D721Med (cell line): ENCODE measurements at places on chromosomes 3 and 15.

DNA sequence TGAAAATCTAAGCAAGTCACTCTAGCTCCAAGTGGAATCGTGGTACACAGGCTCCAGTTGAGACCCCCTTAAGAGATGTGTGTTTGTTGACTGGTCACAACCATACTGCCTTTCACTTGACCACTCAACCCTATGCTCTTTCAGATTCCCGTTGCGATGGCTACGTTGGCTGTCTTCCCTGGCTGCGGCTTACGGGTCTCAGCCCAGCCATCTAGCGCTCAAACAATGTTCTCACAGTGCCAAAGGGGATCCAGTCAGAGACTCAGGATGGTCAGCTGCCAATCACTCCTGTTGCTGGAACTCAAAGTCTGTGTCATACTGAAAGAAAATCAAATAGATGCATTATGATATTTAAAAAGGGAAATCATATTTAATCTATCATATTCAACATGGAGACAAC lies 237.6 kb downstream of the ITPR1 start:
- no peak for DNase-seq

- DNase-seq = no peak
These were observed 25.9 kb downstream of the AGTR1 start for GRCh38 chr3:148723631-148724030.

DNA sequence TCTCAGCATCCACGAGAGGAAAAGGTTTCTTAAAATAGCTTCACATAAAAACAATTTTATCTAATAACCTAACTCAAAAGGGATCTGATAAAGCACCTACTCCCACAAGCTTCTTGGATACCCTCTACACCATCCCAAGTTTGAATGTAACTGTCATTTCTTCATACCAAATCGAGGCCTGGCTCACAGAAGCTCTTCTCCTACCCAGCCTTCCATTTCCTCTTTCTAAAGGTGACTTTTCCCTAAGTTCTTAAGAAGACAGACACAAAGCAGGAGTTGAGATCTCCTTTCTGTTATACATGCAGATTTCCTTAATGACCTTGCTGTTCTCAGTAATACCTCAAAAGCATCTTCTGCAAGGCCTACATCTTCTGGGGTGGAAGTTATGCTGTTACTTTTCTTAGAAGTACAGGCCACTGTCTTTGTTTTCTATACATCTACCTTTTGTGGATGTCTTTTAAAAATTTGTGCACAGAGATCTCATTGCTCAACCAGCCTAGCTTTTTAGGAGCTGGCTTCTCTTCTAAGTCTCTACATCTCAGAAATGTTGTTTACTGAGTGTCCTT lies 3.4 kb upstream of the LRRIQ4 start:
- DNase-seq = no peak

DNA sequence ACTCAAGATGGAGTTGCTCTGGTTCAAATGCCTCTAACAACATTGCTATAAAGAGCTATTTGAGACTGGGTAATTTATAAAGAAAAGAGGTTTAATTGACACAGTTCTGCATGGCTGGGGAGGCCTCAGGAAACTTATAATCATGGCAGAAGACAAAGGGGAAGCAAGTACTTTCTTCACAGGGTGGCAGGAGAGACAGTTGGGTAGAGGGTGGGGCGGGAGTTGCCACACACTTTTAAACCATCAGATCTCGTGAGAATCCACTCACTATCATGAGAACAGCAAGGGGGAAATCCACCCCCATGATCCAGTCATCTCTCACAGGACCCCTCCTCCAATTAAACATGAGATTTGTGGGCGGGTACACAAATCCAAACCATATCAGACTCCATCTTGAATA lies 30.7 kb downstream of the MAP2K5 start:
- DNase-seq = no peak

- DNase-seq = no peak
These were observed 6.4 kb downstream of the ATXN7 start for GRCh38 chr3:63869940-63870614.

DNA sequence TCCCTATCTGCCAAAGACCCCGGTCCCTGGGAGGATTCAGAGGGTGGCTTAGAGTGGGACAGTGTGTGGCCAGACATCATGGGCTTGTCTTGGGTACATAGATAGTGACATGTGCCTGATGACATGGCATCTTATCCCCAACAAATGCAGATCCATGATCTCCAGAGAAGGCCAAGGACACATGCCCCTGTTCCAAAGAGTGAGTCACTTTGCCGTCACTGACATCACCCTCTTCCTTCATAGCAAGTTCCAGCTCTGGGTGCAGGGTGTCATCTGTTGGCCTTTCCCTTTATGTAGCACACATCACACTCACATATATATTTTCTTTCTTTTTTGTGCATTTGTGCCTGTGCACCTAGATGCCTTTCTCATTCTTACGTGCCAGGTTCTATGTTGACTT lies 350.5 kb downstream of the LRTM1 start:
- DNase-seq = no peak

GRCh38 chr3:105672996-105673395 lies 195.8 kb downstream of the CBLB start:
- no peak for DNase-seq

DNA sequence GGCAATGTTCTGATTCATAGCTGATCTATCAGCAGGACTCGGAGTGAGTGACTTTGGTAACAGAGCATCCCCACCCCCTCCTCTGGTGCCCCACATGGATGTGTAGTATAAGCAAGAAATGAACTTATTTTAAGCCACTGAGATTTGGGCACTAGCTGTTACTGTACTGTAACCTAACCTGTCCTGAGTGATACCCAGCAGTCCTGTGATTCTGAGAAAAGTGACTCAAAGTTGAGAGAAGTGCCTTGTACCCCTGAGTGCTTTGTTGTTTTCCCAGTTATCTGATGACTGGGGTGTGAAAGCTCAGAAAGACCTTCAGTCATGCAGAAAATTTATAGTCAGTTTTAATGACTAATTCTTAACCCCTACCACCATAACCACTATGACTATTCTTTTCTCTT lies 439.9 kb upstream of the RBMS3 start:
- no peak for DNase-seq

GRCh38 chr3:181558870-181559269 lies 152.9 kb upstream of the SOX2 start:
- no peak for DNase-seq

DNA sequence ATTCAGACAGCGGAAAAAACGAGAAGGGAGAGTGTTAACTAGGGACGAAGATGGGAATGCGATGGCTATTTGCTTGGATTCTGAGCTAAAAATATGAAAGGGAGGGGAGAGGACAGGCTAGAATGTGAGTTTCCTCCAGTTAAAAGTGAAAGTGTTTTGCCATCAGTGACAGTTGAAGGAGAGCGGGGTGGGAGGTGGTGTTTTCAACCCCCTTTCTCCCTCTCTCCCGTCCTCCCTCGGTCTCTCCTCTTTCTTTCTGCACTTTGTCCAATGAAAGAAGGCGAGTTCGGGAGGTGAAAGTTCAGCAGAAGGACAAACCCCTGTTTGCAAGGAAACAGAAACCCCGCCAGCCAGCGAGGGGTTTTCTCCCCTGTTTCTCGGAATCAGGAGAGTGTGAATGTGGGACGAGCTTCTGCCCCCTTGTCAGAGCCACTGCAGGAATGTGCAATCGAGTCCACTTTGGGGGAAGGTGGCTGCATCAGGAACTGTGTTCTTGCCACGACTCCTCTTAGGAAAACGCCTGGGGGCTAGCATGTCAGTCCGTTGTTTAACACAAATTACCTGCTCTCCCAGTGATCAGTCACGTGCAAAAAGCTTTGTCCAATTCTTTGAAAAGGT lies 975 bp upstream of the FOXP1 start:
- no peak for DNase-seq

DNA sequence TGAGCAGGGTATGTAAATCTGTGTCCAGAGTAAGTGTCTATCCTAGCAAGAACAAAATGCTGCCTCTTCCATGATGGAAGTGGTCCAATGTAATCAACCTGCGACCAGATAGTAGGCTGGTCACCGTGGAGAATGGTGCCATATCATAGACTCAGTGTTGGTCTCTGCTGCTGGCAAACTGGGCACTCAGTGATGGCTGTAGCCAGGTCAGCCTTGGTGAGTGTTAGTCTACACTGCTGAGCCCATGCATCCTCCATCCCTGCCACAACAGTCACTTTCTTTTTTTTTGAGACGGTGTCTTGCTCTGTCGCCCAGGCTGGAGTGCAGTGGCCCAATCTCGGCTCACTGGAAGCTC lies 69.3 kb downstream of the CHRD start:
- DNase-seq = no peak

DNA sequence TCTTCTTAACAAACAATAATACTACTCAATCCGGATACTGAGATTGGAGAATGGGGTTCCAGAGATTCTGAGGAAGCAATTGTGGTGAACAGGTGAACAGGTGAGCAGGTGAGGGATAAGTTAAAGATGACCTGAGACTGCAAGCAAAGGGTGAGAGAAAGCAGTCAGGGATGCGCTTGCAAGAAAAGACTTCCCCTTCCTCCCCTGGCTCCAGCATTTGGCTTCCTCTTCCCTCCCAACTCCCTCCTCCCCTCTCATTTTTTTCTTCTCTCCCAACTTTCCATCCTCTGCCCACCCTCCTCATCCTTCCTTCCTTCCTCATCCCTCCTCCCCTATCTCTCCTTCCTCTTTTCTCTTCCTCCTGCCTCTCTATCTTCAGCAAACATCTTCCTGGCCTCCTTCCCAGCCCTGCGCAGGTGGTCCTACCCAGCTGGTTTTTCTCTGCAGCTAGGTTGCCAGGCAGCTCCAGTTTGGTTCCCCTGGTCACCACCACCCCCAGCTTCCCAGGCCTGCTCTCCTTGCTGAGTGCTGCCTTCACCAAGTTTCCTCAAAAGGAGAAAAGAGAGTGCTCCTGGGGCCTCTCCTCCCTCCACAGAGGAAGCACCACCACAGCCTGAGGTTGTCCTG lies 10.4 kb upstream of the VIPR1 start:
- no peak for DNase-seq

DNA sequence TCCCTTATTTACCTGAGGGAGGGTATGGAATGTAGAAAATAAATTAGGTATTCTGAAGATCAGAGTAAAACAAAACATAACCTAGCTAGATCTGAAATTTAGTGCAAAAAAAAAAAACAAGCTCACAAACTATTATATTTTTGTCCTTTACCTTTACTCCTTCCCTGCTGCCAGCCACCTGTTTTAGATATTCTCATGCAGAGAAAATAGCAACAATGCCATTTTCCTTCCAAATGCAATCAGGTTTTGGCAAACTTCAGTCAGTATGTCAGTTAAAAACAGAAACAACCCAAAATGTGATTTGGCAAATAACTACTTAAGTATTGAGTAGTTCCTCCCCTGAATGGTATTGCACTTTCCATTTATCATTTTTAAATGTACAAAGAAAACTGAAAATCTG lies 35.8 kb downstream of the PEAK1 start:
- DNase-seq = no peak

DNA sequence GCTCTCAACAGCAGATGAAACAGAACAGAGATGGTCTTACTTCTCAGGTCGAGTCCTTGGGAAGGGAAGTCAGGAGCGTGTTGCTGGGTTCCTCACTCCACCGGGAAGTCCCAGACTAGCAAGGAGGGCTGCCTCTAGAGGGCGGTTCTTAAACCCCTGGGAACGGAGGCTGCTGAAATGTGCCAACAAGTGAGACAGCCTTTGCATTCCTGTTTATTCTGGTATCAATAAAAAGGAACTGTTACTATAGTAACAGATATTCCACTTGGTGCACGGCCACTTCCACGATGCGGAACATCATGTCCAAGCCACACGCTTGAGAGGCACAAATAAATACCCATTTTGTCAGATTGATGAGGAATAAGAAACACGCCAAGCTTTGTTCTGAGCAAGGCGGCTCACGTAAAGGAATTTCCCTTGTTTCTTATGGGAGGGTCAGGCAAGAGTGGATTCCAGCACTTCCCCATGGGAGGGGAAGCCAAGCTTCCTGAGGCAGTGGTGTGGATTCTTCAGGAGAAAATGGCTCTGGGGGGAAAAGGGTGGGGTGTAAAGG lies at the start of gene FAM107A:
FAM107A (minus strand) TSS at position 123 of the 553 bp plus-strand sequence. CDS start 7,531 bp downstream, outside the sequence.
- no peak for DNase-seq
